T follicular helper cell (primary cell): ENCODE measurements at places on chromosomes 2 and 18.

DNA sequence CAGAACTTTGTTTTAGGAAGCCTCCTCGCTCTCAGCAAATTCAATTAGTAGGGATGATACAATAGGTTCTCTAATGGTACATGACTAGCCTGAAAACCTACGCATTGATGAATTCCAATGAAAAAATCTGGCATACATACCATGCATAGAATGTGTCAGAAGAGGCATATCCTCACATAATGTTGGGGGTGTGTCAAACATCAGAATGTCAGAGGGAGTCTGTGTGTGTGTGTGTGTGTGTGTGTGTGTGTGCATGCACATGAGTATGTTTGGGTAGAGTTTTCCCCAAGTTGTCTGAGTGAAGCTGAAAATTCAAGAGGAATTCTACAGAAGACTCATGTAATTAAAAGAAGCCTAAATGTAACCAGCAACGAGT lies 78.5 kb downstream of the FIGN start:
- no peak for DNase-seq

GRCh38 chr2:26692279-26692896 lies at the start of gene KCNK3:
TSS of gene KCNK3 (plus strand) at chr2:26692722. CDS start at chr2:26692876, 154 bp downstream.
- DNase-seq = no peak

- no peak for DNase-seq
Measured at GRCh38 chr2:8543060-8543382, 138.8 kb upstream of the ID2 start.

DNA sequence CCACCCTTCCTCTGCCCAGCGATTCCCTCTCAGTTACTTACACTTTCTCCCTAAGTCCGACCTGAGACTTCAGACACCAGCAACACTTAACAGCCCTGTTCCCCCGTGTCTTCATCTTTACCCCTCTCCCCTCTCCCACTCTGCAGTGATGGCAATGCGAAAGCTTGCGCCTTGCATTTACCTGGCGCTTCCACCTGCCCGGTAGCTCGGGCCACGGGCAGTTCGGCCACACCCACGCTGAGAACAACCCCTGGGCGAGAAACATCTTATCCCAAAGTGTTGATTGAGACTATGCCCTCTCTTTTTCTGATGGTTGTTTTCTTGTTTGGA lies 558 bp downstream of the DNAJC10 start:
- no peak for DNase-seq

GRCh38 chr18:50320719-50321118 lies 33.2 kb upstream of the CXXC1 start:
- DNase-seq = no peak

DNA sequence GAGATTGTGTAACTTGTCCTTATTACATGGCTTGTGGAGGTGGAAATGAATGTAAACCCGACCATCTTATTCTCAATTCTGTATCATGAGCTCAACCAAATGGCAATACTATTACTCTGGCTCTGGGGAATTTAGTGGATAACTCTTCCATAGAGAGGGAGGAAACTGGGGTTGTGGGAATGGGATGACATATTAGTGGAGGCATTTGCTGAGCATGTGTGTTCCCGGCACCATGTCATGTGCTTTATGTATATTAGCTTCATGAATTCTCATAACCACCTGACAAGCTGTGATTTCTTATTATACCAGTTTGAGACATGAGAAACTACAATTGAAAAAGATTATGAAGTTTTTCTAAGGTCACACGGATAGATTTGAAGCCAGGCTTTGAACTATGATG lies 112.8 kb upstream of the TMEFF2 start:
- no peak for DNase-seq

GRCh38 chr2:183243758-183244157 lies 119.5 kb downstream of the NUP35 start:
- no peak for DNase-seq
